NCI-H1694 treated with DMSO at 0.1 percent for 48 hours (cell line): ENCODE measurements at places on chromosomes 1 and 21.

GRCh38 chr1:11501491-11501897 is 22.5 kb downstream of the DISP3 start:
- no peak for DNase-seq

DNA sequence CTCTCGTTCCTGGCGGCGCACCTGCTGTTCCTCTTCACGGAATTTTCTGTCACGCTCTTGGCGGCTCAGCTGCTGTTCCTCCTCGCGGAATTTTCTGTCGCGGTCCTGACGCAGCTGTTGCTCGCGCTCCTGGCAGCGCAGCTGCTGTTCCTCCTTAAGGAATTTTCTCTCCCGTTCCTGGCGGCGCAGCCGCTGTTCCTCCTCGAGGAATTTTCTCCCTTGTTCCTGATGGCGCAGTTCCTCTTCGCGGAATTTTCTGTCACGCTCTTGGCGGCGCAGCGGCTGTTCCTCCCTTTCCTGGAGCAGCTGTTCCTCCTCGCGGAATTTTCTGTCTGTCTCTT is 6.4 kb downstream of the TCHH start:
- DNase-seq, result no peak

DNA sequence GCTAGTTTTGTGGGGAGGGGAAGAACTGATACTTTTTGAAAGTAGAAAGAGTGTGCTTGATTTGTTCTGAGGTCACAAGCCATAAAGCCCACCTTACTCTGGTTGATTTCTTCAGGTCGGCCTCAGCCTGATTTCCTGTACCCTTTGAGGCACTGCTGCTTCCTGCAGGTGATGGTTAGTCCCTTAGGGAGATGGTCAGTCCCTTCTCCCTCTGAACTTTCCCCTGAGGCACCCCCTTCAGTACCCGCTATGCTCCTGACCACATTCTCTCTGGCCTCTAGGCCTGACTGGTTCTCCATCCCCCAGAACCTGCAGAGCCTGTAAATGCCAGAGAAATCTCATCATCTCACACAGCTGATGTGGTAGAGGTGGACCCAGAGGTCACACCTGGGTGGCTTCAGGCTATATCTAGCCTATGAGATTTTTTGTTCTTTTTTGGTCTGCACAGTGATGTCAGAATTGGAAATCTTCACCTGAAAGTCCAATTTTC is 15.0 kb upstream of the ID3 start:
- DNase-seq, result no peak

DNA sequence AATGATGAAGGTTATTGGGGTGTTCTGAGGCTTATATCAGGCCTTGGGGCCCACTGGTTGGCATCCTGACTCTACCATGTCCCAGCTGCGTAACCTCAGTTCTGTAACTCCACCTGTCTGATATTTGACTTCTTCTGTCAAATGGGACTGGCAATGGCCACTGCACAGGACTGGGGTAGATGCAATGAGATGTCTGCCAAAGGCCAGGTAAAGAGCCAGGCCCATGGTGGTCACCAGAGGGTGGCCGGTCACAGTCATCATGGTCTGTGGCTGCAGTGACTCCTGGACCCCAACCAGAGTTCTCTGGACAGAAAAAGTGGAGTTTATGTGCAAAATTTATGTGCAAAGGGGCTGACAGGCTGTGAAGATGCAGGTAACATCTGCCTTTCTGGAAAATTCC is 173.3 kb downstream of the PTPRU start:
- DNase-seq, result no peak

GRCh38 chr1:114597949-114598348 is 16.5 kb upstream of the BCAS2 start:
- no peak for DNase-seq

- no peak for DNase-seq
Observed at GRCh38 chr1:234226113-234226818, 147.0 kb upstream of the COA6 start.

DNA sequence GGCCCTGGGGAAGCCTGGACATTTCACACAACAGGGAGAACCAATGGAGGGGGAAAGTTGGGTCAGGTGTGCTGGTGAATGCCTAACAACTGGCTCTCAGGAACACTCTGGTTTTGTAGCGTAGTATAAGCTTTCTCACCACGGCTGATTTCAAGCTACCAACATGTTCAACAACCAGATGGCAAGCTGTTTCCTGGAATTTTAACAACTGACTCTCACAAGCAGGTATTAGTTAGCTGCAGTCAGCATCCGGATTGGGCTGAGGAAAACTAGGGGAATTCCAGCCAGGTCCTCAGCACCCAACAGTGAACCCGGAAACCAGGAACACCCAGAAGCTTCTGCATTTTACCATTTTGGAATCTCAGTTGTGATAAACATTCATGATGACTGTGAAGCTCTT is 162.3 kb upstream of the CAMK1G start:
- peak; percentile 50 for DNase-seq

- DNase-seq, result no peak
Observed at GRCh38 chr21:45724345-45724961, 80.9 kb downstream of the PCBP3 start.

GRCh38 chr1:197911111-197911856 is 5.9 kb upstream of the LHX9 start:
- peak; percentile 37 for DNase-seq

DNA sequence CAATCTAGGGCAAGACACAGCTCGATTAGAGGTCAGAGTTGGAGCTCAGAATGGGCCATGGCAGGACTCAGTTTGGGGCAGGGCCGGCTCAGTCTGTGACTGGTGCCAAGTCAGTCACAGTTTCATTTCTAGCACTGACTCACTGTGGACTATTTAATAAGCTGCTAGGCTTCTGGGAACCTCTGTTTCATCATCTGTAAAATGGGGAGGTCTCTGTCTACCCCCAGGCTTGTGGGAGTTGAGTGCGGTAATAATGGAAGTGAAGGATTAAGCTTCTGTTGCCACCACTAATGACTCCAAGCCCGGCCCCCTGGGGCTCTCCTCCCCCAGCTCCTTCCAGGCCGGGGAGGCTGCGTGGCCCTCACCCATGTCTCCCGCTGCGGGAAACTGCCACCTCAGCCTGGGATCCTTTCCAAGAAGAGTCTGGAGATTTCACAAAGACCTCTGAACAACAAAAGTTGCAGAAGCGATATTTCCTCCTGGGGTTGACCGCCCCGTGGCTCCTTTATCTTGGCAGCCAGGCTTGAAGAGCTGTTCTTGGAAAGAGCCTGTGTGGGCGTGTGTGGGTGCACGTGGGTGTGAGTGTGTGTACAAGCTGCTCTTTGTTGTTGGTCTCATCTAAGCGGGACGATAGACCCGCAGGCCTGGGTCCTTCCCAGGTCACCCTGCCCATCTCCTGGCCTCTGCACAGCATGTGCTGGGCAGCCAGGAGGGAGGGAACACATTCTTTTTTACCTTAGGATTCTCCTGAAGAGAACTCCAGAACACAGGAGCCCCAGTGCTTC is 29.1 kb downstream of the KNCN start:
- no peak for DNase-seq

GRCh38 chr1:29962831-29963247 is 726.5 kb downstream of the PTPRU start:
- DNase-seq, result no peak

DNA sequence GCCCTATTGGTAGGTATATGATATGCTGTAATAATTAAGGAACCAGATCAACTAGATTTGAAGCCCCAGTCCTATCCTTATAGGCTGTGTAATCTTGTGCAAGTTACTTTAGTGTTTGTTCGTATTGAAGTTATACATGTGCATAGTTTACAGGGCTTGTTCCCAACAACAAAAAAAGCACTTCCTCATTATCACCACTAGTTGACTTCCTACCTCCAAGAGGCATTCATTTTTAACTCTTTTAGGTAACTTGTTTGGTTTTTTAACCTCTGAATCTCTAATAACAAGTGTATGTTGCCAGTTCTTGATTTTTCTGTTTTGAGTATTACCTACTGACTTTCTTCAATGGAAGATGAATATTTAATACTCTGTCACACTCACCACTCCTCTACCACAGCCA is 71.9 kb downstream of the ST3GAL3 start:
- DNase-seq, result no peak

DNA sequence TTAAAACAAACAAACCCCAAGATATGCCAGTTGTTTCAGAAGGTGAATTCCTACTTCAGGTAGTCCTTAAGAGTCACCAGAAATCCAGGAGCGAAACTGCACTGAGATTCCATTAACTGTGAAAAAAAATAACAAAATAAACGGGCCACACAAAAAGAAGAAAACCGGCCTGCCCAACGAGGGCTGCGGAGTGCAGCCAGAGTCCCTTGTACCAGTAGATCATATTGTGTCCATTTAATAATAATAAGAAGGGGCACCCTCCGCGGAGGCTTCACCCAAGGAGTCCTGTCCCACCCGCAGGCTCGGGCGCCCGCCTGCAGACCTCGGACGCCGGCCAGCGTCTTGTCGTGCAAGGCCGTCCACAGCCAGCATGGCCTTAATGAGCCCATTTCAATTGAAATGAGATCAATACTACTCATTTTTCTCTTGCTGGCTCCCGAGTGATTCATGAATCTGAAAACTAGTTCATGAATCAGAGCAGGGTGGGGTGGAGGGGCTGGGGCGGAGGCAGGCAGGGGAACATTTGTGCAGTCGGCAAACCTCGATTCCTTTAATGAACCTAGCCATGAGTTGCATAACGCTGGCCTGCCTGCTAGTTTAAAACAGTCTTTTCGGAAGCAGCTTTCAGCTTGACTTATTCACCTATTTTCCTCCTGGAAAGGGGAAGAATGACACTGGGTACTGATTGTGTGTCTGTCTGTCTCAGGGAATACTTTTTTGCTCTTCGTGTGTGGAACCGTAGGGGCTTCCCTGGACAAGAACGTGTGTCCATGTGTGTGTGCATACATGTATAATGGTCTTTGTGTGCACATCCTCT is 113.1 kb upstream of the IRF2BP2 start:
- peak; percentile 76 for DNase-seq

DNA sequence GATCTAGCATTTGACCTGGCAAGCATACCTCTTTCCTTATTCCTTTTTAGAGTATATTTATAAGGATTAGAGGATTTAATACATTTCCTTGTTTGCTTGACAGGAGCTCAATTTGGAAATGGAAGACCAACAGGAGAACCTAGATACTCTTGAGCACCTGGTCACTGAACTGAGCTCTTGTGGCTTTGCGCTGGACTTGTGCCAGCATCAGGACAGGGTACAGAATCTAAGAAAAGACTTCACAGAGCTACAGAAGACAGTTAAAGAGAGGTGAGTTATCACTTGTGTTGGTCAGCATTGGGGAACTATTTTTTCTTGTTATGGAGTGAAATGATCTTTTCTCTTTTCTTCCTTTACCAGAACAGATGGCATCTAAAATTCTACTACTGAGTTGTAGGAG is 123.4 kb upstream of the BMP8A start:
- DNase-seq, result no peak

GRCh38 chr1:169133801-169134502 is 27.5 kb downstream of the ATP1B1 start:
- no peak for DNase-seq

DNA sequence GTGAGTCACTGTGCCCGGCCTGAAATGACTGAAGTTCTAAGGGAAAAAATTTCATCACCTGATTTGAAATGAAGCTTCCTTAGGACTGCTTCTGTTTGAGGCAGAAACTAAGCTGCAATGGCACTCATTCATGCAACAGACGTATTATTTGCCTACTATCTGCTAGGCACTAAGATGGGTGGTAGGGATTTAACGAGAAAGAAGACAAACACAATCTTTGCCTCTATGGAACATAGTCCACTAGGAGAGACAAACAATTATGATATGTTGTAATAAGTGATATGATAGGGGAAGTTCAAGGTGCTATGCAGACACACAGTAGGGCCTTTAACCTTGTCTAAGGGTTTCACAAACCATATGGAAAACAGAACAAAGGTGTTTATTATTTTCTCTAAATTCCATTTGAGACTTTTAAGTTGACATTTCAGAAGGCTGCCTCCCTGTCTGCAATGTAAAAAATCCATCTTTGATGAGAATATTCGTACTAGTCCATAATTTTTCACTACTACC is 11.3 kb downstream of the LIX1L start:
- DNase-seq, result no peak

DNA sequence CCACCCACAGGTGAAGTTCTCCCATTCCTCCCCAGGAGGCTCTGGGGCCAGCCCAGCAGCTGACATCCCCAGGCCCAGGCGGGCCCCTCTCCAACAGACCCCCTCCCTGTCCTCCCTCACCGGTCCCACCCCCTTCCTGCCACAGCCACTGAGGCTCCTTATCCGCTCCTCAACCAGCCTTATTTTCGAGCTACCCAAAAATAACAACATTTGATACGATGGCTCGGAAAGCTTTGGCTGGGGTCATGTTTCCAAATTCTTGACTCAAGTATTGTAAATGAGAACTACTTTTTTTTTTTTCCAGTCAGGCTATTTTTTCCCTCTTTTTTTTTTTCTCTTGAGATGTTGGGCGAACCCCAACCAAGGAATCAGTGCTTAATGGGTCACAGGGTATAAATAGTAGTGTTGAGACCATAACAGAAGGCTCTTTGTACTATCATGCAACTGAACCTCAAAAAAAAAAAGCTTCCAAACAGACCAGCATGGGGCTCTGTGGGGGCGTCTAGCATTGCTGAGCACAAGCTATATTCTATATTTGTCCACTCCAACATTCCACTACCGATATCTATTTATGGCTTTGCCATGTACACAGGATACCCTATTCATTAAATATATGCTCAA is 27.2 kb downstream of the IRF2BP2 start:
- no peak for DNase-seq

GRCh38 chr1:234325878-234326496 is 47.3 kb upstream of the COA6 start:
- DNase-seq, result no peak
